ENCODE measurements at places on chromosomes 1 and 21.

DNA sequence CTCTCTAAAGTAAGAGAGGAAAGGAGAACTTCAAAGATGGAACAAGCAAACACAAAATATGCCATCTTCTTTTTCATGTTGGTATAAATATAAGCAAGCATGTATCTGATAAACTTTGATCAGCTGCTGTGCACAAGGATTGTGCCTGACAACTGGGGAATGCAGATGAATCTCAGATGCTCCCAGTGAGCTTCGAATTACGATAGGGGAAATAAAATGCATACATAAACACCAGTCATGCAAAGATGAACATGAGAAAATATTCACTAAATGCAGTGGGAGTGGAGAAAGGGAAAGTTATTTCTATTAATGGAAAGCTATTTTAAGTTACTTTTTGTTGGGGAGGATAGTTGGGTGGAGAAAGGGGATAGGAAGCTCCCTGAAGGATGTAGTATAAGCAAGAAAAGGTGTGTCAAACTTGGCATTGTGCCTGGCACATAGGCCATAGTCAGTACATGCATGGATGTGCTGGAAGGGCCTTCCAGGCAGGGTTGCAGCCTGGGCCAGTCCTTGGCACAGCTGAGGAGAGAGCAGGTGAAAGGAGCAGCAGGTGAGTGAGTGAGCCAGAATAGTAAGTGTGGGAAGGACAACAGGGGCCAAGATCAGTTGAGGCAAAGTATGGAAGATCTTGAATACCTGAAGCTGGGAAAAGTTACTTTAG is 57.8 kb upstream of the PGD start:
- no peak for ATAC-seq

- ATAC-seq = no peak
Observed at GRCh38 chr1:152182944-152183361, 23.9 kb upstream of the RPTN start.

DNA sequence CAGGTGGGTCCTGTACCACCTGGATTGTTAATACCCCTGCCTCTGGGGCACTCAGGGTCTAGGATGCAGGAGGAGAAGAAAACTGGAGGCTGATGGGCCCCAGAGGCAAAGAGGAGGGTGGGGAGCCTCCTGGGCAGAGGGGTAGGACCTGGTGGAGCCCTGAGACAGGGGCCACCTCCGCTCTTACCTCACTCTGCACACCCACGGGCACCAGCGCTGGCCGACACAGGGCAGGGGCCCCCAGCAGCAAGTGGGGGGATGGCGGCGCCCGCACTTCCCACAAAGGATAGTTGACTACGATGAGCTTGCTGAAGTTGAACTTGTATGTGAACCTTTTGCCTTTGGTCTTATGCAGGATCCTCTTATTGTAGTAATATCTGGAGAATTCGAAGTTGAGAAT is 1.1 kb downstream of the ETV3L start:
- no peak for ATAC-seq

DNA sequence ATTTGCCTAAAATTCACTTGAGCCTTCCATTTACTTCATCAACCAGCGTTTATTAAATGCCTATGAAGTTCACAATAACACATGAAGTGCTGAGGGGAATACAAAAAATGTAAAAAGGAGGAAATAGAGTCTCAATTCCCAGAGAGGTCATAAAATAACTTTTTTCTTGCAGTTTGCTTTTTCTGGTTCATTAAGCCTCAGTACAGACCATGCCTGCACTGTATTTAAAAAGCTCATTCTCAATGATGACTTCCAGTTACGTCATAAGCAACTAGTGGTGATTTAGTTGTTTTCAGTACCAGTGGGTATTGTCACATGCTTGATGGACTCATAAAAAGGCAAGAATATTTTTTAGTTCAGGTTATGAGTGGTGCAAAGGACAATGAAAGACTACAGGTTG is 160.1 kb upstream of the UBE2U start:
- no peak for ATAC-seq

DNA sequence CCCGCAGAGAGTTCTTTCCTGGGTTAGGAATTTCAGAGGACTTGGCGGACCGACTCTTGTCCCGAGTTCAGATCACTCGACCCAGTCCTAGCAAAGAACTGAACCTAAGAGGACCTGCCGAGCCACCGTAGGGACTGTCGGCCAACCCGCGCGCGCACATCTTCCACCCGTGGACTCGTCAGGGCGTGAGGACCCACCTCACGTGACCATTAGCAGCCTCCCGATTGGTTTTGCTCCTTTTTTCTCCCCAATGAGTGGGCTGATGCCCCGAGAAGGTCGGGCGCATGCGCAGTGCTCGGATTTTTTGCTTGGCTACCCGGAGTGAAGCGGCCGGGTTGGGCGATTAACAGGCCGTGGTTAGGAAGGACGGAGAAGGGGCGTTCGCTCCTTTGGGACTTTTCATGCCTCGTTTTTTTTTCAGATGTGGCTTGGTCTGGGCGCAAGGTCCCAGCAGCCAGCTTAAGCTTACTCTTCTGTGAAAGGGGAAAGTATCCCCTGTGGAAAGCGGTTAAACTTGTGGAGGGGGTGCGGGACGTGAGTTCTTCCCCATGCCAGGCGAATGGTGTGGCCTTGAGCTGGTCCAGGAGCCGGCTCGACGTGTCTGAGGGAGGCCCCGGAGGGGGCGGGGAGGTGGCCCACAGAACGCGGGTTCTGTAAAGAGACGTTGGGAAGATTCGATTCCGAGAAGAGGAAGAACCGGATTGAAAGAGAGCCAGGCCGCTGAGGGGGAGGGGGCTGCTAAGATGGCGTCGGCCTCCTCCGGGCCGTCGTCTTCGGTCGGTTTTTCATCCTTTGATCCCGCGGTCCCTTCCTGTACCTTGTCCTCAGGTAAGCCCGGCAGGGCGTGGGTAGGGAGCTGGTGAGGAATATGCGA is at the start of gene PIP5K1A:
Gene PIP5K1A, plus strand, starts transcription at position 299 of the 874 bp plus-strand sequence. Its CDS starts 445 bp downstream, at position 744.
- peak; percentile 92 for ATAC-seq

DNA sequence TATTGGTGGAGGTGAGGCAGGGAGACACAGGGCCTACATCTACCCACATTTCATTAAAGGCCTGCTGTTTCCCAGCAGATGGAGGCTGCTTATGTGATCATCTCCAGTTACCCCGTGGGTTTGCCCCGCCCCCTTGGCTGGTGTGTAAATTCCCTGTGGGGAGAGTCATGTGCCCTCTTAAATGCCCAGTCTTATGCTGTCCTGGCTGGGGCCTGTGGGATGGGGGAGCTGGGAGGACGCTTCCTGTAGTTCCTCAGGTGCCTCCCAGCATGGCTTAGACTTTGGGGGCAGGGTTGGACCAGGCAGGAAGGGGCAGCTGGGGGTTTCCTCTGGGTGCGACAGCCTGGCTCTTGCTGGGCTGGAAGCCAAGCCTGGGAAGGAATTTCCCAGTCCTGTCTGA is 15.5 kb upstream of the CITED4 start:
- ATAC-seq = peak; percentile 74

- ATAC-seq = no peak
Observed at GRCh38 chr1:147648933-147649332, 21.4 kb downstream of the ACP6 start.

DNA sequence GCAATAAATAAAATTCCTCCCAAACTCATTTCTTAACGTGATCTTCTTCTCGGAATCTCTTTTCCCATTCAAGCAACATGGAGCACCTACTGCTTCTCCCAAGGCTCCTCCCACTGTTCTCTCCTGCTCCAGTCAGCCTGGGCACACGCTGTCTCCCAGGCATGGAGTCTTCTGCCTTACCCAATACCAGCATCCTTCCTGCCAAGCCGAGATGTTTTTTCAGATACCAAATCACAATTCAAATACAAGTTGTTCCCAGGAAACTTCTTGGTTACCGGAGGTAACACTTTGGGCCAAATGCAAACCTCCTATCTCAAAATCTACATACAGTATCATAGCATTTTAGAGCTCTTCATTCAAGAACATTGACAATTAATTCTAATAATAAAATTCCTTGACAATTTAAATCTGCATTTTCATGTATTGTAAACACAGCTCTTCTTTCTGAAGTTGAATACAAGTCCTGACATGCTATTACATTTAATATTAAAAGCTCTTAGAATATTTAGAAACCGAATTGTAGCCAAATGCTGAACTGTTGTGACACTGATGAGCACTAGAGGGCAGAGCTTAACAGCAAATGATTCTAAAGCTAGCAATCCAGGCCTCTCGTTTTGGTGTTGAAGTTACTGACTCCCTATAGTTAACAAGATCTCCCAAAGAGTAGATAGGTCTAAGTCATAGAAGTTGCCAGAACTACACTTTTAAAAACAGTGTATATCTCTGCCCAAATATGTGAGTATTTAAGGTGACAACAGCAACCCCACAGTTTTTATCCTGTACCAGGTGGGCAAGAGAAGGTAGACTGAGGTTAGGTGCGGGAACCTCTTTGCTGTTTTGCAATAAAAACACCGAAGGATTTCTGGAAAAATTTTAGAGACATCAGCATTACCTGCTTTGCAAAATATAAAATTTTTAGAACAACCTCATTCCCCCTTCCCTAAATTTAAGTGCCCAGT is 52.3 kb downstream of the BCAR3 start:
- peak; percentile 50 for ATAC-seq

DNA sequence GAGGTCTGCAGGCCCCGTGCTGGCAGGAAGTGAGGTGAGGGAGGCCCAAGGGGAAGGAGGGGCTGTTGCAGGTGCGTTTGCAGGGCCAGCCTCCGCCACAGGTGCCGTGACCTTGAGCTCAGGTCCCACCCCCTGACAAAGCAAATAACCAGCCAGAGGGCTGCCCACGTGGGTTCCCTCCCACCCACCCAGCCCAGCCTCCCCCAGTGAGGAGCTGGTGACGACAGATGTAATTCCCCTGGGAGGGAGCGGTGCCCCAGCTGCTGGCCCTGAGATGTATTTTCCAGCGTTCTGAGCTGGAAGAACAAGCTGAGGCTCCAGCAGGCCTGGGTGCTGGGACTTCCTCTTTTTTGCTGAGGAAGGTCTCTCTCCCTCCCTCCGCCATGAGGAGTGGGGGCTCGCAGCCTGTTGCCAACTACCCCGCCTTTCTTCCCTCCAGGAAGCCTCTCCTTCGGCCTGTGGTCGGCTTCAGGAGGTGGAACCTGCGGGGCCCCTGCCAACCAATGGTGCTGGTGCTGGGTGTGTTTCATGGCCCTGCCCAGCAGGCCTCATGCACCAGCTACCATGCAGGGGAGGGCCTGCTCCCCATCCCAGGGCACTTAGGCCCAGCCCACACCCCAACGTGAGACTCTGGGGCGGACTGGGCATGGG is 153.2 kb downstream of the PRDM16 start:
- ATAC-seq = no peak
